ENCODE measurements at places on chromosomes 3 and 15.
A peak's percentile ranks its signal among the peaks of the same experiment; 100 is the strongest.

- no peak for DNase-seq
Measured at GRCh38 chr15:62636823-62637573, 405.5 kb upstream of the TPM1 start.

DNA sequence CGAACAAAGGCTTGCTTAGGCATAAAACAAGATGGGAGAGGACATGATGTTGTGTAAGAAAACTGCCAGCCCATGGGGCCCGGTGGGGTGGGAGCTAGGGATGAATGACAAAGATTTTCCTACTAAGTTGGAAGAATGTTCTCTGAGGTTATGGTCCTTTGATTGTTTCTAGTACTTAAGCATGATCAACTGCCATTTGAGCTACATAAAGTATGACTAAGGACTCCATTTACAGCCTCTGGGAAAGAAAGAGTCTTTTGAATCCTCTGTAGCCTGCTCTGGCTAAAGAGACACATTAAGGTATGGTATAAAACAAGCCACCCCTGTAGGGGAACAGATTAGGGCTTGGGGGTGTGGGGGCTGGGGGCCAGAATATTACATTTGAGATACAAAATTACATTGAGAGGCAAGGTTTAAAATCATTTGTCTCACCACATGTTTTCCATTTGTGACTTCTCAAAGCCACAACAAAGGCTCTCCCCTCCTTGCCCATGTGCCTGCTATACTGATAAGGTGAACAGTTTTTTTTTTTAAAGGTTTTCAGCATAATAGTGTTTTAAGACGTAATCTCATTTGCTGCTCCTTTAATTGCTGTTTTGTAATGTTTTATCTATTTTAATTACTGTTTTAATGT, 323.4 kb downstream of the CHST2 start:
- DNase-seq: no peak

GRCh38 chr3:118347396-118348168, 687.1 kb downstream of the IGSF11 start:
- no peak for DNase-seq

DNA sequence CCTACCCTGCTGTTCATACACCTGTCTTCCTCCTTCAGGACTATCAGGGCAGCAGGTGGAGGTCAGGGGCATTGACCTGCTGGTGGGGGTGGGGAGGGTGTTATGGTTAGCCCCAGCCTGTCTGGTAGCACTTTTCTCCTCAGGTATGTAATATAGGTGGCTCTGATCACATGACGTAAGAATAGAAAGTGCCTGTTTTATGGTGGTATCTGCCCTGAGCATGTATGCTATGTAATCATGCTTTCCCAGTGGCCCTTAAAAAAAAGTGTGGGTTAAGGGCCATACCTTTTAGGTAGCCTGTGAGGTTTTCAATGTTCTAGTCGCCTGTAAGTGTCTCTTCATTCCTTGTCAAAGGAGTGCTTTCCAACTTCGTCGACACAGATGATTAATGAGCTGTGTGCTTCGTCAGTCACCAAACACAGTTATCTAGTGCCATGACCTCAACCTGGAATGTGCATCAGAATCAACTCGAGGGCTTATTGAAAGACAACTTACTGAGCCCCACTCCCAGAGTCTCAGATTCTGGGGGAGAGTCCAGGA, 86.3 kb downstream of the KLHL25 start:
- no peak for DNase-seq

GRCh38 chr15:67009576-67010569, 55.5 kb upstream of the SMAD3 start:
- no peak for DNase-seq

GRCh38 chr15:32867313-32867626, 149.5 kb downstream of the GREM1 start:
- peak; percentile 33 for DNase-seq

All from ELF-1 (cell line).